NCI-H2081 (cell line): ENCODE measurements at places on chromosomes 2 and 18.

GRCh38 chr2:85945586-85945985, 56.8 kb upstream of the ST3GAL5 start:
- DNase-seq, result no peak

DNA sequence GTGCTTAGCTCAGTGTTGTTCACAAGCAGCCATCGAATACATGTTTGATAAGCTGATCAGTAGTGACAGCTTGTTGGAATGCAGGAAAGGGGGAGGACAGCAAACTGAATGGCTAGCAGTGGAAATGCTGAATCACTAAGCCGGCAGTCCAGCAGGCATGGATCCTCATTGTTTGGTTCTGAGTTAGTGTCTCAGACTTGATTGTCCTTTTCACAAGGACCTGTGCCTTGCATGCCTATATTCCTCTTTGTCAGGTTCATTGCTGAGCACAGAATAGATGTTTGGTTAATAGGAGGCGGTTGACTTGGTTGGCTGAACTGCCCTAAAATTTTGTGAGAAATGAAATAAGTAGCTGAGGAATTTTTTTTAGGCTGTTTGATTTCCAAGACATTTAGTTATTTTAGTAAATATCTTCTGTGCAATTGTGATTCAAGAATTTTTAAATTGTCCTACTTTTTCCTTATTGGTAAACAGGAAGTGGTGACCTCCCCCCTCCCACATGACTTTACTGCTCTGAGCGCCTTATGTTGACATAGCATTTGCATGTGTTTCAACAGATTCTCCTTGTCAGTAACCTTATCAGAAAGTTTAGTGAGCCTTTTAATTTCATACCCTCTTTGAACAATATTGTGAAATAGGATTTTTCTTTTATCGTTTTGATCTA, 21.4 kb upstream of the STON1 start:
- no peak for DNase-seq

DNA sequence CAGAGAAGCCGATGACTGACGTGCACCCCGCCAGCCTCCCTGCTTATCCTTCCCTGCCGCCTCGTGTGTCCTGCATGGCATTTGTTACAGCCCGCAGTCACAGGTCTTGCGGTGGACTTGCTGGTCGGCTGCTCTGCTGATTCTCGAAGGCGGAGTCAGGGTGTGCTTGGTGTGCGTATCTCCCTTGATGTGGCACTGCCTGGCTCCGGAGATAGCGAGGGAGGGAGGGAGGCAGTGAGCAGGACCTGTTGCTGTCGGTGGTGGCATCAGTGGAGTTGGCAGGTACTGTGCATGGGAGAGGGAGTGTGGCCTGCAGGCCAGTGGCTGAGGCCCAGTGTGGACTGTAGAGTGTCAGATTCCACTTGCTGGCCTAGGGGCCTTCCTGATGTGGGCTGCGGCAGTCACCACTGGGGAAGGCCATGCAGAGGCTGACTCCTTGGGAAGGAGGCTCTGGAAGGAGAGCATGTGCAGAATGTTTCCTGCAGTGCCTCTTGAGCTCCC, 198.9 kb downstream of the AGAP1 start:
- no peak for DNase-seq

GRCh38 chr2:68709421-68709911, 25.1 kb upstream of the ARHGAP25 start:
- peak; percentile 73 for DNase-seq

- no peak for DNase-seq
These were observed 55.0 kb downstream of the TMEM163 start for GRCh38 chr2:134663451-134664450.

DNA sequence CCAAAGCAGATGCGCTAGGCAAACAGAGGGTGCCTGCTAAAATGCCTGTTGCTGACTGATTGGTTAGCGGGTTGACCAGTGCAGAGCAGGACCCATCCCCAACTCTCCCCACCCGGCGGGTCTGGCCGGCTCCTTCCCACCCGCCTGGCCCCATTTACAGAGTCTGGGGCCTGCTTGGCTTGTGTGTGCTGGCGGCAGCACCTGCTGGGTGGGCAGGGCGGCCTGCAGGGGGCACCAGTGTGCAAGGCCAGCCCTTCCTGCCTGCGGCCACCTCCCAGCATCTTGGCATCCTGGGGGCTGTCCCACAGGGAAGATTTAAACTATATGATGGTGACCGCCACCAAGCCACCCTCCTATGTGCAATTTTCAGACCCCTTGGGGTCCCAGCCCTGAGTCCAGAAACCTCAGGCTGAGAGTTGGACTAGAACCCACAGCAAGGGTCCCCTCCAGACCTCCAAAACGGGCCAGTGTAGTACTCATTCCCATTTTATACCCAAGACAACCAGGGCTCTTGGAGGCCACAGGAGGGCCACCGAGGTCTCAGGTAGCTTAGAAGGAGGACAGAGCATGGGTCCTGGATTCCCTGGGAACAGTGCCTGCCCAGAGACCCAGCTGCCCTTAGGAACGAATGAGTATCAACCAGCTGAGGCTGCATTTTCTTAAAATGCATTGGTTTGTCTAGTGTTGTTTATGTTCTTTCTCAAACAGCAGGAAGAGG, 173.6 kb downstream of the SMAD7 start:
- DNase-seq, result peak; percentile 19

DNA sequence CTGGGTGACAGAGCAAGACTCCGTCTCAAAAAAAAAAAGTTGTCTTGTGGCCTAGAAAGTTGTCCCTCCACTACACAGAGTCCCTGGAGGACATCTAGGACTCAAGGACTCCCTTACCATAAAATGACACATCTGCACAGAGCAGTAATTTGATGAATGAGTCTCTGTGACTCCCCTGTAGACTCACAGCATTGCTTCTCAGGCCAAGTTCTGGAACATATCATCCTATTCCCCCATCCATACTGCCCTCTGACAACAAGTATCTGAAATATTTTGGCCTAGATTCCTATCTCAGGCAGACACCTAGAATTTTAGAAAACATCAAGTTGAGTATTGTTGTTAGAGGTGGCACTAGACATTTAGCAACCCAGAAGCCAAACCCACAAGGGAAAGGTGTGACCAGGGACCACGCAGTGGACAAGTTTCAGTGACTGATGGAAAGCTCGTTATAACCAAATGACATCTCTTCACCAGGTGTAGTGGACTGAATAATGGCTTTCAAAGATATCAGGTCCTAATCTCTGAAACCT, 97.9 kb upstream of the ATP8B1 start:
- no peak for DNase-seq

DNA sequence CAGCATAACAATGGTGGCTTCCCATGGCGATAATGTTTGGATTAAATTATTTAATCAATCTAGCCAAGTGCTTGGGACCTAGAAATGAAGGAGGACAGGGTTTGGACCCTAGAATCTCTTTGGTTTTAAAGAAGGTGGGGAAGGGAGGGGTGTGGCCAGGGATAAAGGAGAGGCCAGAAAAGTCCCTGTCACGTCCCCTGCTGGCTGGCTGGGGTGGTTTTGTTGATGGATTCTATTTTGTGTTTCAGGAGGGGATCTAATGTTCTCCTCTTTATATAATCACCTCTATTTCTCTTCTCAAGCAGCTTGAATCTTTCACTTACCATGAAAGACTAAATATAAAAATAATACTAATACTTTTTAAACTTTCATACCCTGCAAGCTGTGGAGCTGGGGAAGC, 52.6 kb upstream of the GALR1 start:
- DNase-seq, result no peak

DNA sequence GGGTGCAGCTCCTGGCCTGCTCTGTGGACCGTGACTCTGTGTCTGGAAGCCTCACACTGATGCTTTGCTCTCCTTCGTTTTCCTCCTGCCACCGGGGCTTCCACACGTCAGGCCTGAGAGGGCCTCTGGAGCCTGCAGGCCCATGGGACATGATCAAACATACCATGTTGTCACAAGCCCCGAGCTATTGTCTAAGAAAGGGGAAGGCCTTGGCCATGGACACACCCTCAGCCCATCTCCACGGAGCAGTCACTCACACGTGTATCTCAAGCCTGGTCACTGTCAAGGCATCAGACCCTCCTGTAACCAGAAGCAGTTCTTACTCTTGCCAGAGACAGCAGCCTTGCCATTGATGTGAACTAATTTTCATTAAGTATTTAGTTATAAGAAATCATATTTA, 814.1 kb upstream of the SALL3 start:
- no peak for DNase-seq

DNA sequence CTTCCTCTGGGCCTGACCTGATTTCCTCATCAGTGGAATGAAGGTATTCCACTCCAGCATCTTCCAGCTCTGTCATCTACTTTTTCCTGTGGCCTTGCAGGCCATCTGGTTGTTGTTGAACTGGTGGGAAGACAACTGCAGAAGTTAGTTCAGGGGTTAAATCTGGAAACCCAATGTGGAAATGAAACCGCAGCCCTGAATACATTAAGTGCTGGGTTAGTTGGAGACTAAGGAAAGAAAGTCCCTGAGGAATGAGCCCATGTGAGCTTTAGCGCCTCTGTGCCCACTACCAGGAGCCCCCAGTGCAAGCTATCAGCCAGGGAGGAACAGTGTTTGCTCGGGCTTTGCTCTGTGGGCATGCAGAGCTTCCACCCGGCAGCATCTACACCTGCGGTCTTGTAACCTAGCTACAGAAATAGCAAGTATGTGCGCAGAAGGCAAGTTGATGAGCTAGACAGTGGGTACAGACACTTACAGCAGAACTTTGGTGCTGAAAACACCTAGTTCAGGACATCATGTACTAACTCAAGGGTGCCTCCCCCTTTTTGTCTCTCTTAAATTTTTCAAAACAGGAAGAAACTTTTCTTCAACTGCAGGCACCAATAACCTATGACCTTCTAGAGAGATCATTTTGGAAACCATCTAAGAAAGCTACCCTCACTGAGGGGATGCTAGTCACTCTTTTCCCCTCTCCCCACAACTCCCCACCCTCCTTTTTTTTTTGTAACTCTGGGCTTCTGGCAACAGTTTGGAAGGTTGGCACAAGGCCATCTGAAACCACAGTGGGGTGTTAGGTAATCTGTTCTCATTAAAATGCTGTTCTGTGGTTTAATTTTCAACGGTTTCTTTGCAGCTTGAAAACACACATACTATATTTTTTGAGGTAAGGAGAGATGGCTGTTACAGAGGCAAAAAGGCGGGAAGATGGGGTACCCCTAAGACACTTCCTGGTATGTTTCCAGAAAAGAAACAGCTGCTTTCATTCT, 18.3 kb upstream of the CXCR4 start:
- DNase-seq, result peak; percentile 86

GRCh38 chr18:10739152-10739551, 213.3 kb downstream of the NAPG start:
- peak; percentile 54 for DNase-seq

- no peak for DNase-seq
These were observed 459.4 kb upstream of the UBE2E3 start for GRCh38 chr2:180520921-180521581.

DNA sequence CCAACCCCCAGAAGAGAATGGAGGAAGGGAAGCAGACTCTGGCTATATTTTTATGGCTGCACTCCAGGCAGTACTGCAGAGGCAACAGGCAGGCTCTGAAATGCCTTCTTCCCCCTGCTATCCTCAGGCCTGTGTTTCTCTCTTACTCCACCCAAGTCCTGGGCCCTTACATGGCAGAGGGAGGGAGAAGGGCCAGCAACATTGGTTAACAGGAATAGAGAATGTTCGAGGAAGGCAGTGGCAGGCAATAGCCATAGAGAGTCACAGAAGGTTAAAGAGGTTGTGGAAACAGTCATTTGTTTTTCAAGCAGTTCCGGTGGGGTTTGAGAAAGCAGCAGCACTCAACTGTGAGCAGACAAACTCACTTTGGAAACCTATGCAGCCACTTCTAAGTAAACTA, 15.1 kb upstream of the DARS1 start:
- no peak for DNase-seq

- no peak for DNase-seq
These were observed 20.8 kb upstream of the SCLY start for GRCh38 chr2:238039985-238040384.

DNA sequence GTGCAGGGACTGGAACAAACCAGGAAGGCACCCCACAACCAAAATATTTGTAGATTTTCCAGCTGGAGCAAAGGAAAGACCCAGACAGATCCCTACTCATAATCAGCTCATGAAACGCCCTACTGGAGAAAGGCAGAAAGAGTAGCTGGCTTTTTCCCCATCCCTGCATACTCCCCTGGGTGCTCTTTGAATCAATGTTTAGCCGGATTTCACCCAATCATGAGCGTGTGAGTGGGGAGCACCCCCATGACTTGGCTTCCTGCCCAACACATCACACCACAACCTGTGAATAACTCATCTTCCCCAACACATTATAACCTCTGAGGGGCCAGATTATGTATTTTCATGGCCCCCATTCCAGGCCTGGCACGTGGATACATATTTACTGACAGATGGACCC, 35.1 kb upstream of the SLC14A1 start:
- no peak for DNase-seq

GRCh38 chr2:174024524-174025270, 59.5 kb upstream of the SP3 start:
- DNase-seq, result no peak

- DNase-seq, result no peak
These were observed 17.3 kb upstream of the KCNF1 start for GRCh38 chr2:10894264-10894935.

DNA sequence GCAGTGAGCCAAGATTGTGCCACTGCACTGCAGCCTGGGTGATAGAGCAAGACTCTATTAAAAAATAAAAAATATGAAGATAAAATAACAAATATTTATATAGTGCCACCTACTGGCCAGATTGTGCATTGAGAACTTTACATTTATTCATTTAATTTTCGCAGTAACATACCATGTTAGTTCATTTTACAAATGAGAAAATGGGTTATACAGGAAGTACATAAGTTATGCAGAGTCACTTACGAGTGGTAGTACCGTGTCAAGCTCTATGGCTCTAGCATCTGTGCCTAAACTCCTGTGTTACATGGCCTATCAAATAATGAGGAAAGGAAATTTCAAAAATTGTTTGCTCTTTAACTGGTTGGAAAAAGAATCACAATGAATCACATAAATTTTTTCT, 27.9 kb downstream of the RIF1 start:
- DNase-seq, result no peak

DNA sequence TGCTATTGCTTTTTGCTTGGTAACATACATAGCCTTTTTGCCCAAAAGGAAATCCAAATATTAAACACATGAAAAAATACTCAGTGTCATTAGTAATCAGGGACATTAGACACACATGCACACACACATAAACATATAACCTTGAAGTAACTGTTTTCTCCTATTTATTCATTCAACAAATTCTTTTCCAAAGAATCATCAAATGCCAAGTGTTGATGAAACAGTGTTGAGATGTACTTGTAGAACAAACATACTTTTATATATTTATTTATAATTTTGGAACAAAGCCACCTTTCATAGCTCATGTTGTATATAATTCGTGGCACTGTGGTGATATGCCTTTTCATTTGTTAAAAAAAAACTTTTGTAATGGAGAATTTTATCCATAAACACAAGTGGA, 81.0 kb downstream of the APLF start:
- DNase-seq, result no peak

- no peak for DNase-seq
These were observed 54.7 kb downstream of the EMILIN2 start for GRCh38 chr18:2901423-2901985.

DNA sequence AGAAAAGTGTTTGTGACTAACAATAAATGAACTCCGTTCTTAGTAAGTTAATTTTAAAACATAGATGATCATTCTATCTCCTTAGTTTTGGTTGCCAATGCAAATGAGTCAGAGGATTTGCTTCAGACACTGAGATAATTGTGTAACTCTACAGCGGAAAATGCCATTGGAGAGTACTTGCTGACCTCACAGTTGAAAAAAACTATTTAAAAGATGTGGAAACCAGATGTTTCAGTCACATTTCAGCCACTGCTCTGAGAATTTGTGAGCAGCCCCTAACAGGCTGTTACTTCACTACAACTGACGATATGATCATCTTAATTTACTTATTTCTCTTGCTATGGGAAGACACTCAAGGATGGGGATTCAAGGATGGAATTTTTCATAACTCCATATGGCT, at the start of gene TNFAIP6:
TNFAIP6 (plus strand) TSS at position 234 of the 400 bp plus-strand sequence; CDS start at position 309, 75 bp downstream.
- DNase-seq, result no peak
